ENCODE measurements at places on chromosomes 4 and X.

DNA sequence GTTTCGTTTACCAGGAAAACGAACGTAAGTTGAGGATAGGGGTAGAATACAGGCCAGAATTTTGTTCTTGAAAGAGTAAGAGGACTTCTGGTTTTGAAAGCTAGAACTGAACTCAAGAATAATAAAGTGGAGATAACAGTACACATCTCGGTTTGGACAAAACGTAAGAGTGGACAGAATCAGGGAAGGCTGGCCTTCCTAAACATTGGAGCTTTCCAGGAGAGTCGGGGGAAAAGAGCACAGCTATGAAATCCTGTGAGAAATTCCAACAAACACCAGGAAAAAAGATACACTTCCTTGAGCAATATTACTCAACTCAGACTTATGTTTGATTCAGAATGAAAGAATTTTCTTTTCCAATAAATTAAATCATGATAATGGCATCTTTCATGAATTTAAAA, 1.2 kb downstream of the CTSO start:
- DNase-seq, result peak; percentile 69

GRCh38 chr4:135739354-135739753, 1537.8 kb upstream of the PABPC4L start:
- no peak for DNase-seq

- DNase-seq, result no peak
Measured at GRCh38 chr4:158821228-158821971, 52.6 kb downstream of the FNIP2 start.

GRCh38 chrX:43559644-43560043, 96.5 kb upstream of the MAOA start:
- DNase-seq, result peak; percentile 4

DNA sequence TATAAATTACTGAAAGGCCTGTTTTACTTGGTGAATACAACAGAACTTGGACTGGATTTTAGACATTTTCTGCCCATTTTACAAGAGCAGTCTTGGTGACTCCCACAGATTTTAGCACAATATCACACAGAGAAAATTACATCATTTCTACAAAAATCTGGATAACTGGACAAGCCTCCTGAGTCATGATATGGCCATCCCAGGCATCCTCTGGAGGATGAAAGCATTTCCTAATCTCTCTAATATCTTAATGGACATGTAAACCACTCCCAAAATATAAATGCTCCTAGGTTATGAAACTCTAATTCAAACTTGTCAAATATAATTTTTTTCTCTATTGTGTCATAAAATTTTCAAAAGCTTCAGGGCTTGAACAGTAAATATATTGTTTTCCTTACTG, 1170.8 kb upstream of the PCDH7 start:
- DNase-seq, result peak; percentile 5

GRCh38 chr4:101142259-101142658, 205.1 kb downstream of the PPP3CA start:
- DNase-seq, result no peak

DNA sequence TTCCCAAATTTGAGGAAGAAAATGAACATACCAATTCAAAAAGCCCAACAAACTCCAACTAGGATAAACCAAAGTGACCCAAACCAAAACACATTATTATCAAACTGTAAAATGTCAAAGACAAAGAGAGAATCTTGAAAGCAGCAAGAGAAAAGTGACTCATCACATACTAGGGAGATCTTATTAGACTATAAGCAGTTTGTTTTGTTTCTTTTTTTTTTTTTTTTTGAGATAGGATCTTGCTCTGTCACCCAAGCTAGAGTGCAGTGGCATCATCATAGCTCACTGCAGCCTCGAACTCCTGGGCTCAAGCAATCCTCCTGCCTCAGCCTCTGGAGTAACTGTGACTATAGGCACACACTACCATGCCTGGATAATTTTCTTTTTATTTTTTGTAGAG, 12.6 kb downstream of the C4orf36 start:
- DNase-seq, result no peak
